ENCODE measurements at places on chromosomes 16 and 17.

GRCh38 chr17:64470625-64471024, 21.7 kb downstream of the MILR1 start:
- DNase-seq, result no peak

GRCh38 chr17:57406981-57407286, 150.6 kb downstream of the MSI2 start:
- DNase-seq, result no peak

DNA sequence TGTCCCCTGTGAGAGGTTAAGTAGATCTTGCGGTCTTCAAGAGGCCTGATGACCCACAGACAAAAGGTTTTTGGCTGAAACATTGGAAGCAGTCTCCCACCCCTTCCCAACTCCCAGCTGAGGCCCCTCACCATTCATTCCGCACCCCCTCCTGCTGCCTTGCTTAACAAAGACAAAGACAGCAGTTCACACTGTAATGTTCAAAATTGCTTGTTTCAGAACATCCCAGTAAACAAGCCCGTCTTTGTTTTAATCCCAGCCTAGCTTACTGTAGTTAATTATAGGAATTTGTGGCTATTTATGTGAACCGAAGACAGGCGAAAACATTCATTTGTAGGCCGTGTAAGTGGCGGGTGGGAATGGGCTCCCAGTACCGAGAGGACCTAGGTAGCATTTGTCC, 55.7 kb downstream of the IRX5 start:
- no peak for DNase-seq

DNA sequence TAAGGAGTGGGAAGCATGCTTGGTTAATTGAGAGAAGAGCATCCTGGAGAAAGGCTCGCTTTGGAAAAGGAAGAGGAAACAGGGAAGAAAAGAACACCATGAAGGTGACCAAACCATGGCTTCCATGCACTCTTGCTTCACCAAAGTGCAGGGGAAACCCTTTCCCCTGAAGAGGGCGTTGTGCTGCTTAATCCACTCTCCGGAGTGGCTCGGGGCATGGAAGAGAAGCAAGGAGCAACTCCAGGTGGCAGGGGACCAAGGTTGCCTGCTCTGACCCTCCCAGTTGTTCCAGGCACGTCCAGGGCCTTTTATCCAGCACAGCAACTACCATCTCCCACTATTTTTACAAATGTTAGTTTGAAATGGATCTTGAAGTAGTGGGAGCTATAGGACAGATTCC, 108.1 kb downstream of the STX8 start:
- DNase-seq, result no peak

DNA sequence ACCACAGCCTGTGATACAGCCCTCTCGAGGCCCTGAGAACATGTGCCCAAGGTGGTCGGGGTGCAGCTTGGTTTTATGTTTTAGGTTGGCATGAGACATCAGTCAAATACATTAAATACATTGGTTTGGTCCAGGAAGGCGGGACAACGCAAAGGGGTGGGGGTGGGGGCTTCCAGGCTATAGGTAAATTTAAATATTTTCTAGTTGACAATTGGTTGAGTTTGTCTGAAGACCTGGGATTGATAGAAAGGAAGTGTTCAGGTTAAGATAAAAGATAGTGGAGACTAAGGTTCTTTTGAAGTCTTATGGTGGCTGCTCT, 1.2 kb upstream of the ZKSCAN2 start:
- DNase-seq, result no peak

- DNase-seq, result no peak
Measured at GRCh38 chr17:38898291-38898679, 27.1 kb upstream of the LASP1NB start.

- no peak for DNase-seq
Measured at GRCh38 chr17:37234106-37234505, 141.7 kb upstream of the C17orf78 start.

- DNase-seq, result no peak
Measured at GRCh38 chr16:27149986-27150385, 53.3 kb upstream of the KDM8 start.

DNA sequence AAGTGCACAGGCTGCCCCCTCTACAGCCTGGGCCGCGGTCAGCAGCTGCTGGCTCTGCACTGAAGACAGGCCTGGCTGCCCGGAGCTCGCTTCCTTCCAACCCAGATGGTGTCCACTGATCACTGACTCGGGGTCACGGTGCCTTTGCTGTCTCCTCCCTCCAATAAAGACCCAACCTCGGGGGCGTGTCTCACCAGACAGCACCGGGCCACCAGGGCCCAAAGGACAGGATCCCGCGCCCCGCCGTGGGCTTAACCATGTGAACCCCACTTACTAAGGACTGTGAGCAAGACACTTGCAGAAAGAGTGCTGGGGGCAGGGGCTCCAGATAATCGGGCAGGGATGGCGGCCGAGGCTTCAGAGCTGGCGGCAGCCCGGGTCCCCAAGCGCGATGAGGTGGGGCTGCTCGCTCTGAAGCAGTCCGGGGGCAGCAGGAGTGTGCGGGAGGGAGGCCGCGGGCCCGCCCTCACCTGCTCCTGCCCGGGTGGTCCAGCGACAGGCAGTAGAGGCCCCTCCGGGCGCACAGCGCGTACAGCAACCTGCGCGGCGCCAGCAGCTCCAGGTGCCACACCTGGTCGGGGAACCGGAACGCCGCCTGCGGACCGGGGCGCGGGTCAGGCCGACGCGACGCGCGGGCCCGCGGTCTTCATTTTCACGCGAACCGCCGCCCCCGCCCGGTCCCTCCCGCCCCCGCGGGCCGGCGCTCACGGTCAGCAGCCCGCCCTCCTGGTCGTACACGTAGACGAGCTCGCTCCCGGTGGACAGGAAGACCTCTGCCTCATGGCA, 502 bp downstream of the FAAP100 start:
- no peak for DNase-seq

DNA sequence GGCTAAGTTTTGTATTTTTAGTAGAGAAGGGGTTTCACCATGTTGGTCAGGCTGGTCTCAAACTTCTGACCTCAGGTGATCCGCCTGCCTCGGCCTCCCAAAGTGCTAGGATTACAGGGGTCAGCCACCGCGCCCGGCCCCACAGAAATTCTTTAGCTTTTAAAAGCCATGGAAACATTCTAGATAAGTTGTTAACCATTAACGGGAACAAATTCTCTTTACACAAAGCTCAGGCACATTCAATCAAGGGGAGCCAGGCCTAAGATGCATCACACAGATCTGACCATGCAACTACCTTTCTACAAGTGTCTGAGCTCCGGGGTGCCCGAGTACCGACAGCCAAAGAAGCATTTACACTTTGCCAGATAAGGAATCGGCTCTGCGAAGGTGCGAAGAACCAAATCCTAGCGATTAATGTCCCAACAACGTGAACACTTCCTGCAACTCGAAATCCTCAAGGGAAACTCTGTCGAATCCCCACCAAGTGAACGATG, 1.0 kb downstream of the EMC8 start:
- DNase-seq, result no peak

DNA sequence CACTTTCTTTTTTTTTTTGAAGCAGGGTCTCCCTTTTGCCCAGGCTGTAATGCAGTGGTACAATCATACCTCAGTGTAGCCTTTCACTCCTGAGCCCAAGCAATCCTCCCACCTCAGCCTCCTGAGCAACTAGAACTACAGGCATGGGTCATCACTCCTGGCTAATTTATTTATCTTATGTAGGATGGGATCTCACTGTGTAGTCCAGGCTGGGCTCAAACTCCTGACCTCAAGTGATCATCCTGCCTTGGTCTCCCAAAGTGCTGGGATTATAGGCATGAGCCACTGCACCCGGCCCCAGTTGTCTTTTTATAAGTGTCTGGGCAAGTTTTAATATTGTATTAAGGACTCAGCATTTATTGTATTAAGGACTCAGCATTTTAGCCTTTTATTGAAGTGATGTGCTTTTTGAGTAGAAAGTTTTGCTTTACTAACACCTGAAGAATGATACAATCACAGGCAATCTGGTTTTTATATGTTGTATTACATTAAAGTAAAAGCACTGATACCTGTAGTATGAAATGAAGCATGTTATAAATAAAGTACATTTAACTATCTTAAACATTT, 22.9 kb downstream of the VMP1 start:
- DNase-seq, result no peak

GRCh38 chr17:4559139-4559791, 1.1 kb downstream of the GGT6 start:
- DNase-seq, result no peak

DNA sequence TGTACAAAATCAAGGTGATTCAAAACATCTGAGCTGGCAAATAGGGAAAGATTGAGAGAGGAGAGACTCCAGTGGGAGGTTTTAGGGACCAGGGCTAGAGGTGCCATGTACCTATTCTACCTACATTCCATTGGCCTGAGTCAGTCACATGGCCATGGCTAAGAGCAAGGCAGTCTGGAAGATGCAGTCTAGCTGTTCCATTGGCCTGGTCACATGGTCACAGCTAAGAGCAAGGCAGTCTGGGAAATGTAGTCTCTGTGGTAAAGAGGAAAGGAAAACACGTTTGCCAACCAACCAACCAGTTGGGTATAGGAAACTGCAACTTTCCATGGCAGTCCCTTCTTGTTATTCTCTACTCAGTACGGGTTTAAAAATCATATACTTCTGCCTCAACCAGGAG, 369.1 kb downstream of the XYLT1 start:
- no peak for DNase-seq
